ENCODE measurements at places on chromosomes 4 and X. TPM values are rescaled to one million over a fixed set of nuclear protein-coding genes. Genes with fewer than 3 reads are reported as not detected.
A peak's percentile ranks its signal among the peaks of the same experiment; 100 is the strongest.

DNA sequence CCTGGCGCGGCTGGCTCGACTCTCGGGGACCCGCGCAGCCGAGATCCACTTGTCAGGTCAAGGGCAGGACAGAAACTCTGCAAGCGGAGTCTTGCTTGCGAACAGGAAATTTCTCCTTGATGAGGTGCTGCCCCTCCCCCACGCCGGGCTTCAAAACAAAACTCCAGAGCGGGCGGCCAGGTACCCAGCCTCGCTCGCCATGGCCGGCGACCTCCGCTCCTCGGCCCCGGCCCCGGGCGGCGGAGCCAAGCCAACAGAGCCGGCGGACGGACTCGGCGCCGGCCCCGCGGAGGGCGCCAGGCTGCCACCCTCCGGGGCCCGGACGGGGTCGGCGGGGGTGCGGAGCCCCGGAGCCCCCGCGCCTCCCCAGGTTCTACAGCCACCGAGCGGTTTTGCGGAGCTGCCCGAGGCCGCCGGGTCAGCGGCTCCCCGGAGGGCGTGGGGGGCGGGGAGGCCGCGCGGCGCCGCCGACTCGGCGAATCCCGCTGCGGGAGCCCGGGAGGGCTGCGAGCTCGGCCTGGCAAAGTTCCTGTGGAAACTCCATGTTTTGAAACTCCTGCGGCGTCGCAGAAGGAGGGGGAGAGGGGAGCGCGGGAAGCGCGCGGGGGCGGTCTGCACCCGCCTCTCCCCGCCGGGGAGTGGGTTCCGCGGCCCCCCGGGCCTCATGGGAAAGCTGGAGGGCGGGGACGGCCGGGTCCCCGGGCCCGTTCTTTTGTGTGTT is 11.7 kb upstream of the BCOR start:
- H3K4me1 ChIP-seq, result no peaks in the 10 kb centered on the region
- peak overlapping the region; percentile 54 for H3K4me3 ChIP-seq
- no peak for DNase-seq
- H3K27ac ChIP-seq, result peak overlapping the region; percentile 44

GRCh38 chrX:12898073-12898472 is 8.3 kb upstream of the TLR8 start:
- H3K27ac ChIP-seq, result no peak overlapping the region
- no peaks in the 10 kb centered on the region for H3K27me3 ChIP-seq
- H3K4me3 ChIP-seq, result no peak overlapping the region
- H3K36me3 ChIP-seq, result no peaks in the 10 kb centered on the region
- no peak for DNase-seq

DNA sequence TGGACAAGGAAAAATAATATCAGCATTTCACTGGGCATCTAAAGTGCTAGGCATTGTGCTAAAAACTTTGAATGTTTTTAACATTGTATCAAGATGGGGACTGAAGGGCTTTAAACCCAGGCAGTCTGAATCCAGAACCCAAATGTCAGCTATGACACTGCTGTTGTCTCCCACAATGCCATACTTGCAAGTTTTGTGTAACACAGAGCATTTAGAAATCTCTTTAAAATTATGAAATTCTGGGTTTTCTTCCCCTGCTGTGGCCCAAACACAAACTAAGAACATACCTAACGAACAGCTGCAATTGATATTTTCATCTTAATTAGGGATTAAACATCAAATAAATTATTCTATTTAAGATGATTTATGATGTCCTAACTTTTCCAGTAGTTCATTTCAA is 66.8 kb upstream of the LSM6 start:
- no peaks in the 10 kb centered on the region for H3K27me3 ChIP-seq
- no peak overlapping the region for H3K27ac ChIP-seq
- no peak for DNase-seq
- no peaks in the 10 kb centered on the region for H3K4me1 ChIP-seq
- H3K4me3 ChIP-seq, result no peak overlapping the region
- H3K36me3 ChIP-seq, result no peaks in the 10 kb centered on the region

DNA sequence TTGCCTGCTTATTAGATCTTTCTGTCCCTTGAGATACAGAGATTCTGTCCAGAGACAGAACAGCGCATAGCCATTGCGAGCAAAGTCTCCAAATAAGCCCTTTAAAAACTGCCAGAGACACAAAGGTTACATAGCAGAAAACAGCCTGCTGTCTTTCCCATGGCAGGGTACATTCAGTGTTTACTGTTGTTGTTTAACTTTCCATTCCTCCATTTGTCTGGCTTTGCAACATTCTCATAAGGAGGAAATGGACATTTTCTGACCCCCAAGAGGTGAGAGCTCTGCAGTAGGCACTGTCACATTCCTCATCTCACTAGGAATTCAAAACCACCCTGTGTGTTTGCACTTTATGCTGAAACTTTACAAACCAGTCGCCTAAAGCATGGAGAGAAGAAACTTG is 48.3 kb downstream of the PDE5A start:
- H3K4me3 ChIP-seq, result no peak overlapping the region
- H3K4me1 ChIP-seq, result no peaks in the 10 kb centered on the region
- DNase-seq, result no peak
- H3K27me3 ChIP-seq, result no peaks in the 10 kb centered on the region
- no peaks in the 10 kb centered on the region for H3K36me3 ChIP-seq
- no peak overlapping the region for H3K27ac ChIP-seq

- no peak overlapping the region for H3K4me3 ChIP-seq
- no peaks in the 10 kb centered on the region for H3K36me3 ChIP-seq
- H3K27ac ChIP-seq, result no peak overlapping the region
- DNase-seq, result peak; percentile 10
- no peaks in the 10 kb centered on the region for H3K4me1 ChIP-seq
- H3K27me3 ChIP-seq, result no peaks in the 10 kb centered on the region
Observed at GRCh38 chrX:16671005-16671404, 21.0 kb downstream of the S100G start.

DNA sequence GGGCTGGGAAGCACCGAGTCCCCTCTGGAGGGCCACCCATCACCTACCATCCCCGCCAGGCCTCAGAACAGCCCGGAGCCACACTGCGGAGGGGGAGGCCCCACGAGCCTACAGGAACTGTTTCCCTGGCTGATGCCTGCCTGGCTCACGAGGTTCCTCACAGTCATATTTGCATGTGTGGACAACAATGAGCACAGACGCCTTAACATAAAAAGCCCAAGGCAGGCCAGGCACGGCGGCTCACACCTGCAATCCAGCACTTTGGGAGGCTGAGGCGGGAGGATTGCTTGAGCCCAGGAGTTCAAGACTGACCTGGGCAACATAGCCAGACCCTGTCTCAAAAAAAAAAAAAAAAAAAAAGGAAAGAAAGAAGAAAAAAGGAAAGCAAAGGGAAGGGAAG is 125.9 kb downstream of the FAM53A start:
- H3K36me3 ChIP-seq, result no peaks in the 10 kb centered on the region
- H3K27ac ChIP-seq, result no peak overlapping the region
- no peak overlapping the region for H3K4me3 ChIP-seq
- H3K4me1 ChIP-seq, result no peaks in the 10 kb centered on the region
- peaks cover 92% of the 10 kb centered on the region for H3K27me3 ChIP-seq

DNA sequence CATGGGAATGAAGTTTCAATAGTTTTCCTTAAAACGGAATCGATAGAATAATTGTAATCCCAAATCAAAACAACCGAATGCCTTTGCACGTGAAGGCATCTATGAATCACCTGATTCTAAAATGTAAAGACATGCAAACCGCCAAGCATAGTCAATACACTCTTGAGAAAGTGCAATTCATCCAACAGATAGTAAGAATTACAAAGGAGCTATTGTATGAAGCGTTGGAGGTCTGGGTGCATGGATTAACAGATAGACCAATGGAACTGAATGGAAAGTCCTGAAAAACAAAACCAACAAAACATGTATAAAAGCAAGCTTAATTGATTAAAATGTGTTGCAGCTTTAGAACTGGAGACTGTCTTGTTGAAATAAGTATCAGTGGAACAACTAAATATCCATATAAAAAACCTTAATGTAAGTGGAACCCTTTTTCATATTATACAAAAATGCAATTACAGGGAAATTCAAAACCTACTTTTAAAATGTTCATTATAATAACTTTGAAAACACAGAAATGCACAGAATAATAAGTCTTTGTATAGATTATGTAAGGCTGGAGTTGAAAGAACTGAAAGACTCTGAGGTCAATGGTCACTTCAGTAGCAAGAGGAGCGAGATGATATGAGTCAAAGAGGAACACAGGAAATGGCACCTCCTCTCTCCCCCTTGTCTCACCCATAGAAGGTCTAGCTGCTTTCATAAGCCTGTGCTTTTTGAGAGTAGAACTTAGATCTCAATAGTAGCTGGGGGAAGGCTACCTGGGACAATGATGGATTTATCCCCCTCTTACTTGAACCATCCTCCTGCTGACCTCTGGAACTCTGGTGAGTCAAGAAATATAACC is 20.1 kb downstream of the MAGEC2 start:
- no peak for DNase-seq
- no peak overlapping the region for H3K27ac ChIP-seq
- no peaks in the 10 kb centered on the region for H3K4me1 ChIP-seq
- no peaks in the 10 kb centered on the region for H3K27me3 ChIP-seq

GRCh38 chrX:121641560-121641959 is 594.1 kb downstream of the GLUD2 start:
- H3K36me3 ChIP-seq, result no peaks in the 10 kb centered on the region
- no peaks in the 10 kb centered on the region for H3K27me3 ChIP-seq
- DNase-seq, result no peak

DNA sequence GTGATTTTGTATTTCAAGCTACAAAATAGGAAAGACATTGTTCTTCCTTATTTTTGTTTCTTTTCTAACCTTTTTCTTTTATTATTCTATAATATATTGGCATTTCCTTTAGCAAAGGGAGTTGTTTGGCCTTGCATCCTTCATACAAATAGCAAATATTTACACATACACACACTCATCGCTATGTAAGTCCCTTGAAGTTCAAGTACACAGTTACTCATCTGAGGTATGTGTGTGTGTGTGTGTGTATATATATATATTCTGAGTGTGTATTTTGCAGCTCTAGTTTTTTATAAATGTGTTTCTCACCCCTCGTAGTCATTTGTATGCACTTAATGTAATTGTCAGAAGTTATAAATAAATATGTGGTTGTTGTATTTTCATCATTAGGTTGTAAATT is 724.8 kb upstream of the MAGEB2 start:
- DNase-seq, result no peak
- H3K4me1 ChIP-seq, result no peaks in the 10 kb centered on the region
- no peak overlapping the region for H3K27ac ChIP-seq
- H3K4me3 ChIP-seq, result no peak overlapping the region
- H3K27me3 ChIP-seq, result no peaks in the 10 kb centered on the region
- no peaks in the 10 kb centered on the region for H3K36me3 ChIP-seq

GRCh38 chr4:167111622-167112021 is 122.7 kb downstream of the SPOCK3 start:
- no peaks in the 10 kb centered on the region for H3K27me3 ChIP-seq
- no peak overlapping the region for H3K4me3 ChIP-seq
- H3K4me1 ChIP-seq, result no peaks in the 10 kb centered on the region
- no peak overlapping the region for H3K27ac ChIP-seq
- no peak for DNase-seq

DNA sequence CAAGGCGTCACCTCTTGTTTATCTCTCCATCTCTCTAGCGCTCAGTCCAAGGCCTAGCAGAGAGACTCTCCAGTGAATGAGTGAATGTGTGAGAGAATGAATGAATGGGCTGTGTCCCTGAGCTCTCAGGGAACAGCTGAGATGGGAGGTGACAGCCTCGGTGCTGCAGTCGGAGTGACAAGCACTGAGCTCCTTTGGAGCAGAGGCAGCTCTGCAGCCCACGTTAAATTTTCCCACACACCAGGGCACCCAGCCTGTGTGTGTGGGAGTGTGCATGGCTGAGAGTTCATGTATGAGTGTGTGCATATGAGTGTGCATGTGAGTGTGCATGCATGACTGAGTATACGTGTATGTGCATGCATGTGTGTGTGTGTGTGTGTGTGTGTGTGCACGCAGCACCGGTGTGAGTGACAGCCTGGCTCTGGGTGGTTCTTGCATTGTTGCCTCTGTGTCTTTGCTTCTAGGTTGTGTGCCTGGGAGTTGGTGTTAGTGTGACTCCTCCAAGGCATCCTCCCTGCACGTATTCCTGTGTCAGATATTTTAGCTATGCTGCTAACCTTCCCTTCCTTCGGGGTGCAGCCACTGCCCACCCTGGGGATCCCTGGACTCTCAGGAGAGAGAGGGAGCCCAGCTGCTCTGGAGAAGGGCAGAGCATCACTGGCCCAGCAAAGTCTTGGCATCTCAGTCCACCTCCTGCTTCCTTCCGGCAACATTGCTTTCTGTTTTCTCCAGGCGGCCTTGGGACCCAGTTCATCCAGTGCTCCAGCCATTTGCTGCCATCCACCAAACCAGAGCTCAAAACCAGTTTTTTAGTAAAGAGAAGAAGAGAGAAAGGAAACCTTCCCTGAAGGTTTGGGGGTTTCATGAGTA is 98.6 kb downstream of the PPP2R2C start:
- H3K4me1 ChIP-seq, result no peaks in the 10 kb centered on the region
- no peaks in the 10 kb centered on the region for H3K36me3 ChIP-seq
- H3K27me3 ChIP-seq, result no peaks in the 10 kb centered on the region
- H3K27ac ChIP-seq, result no peak overlapping the region

- no peak overlapping the region for H3K4me3 ChIP-seq
- no peaks in the 10 kb centered on the region for H3K4me1 ChIP-seq
- H3K27ac ChIP-seq, result no peak overlapping the region
- no peaks in the 10 kb centered on the region for H3K36me3 ChIP-seq
- DNase-seq, result no peak
Observed at GRCh38 chrX:19557822-19558221, 42.5 kb upstream of the MAP3K15 start.

- no peak overlapping the region for H3K4me3 ChIP-seq
- H3K4me1 ChIP-seq, result no peaks in the 10 kb centered on the region
- no peak overlapping the region for H3K27ac ChIP-seq
- H3K27me3 ChIP-seq, result no peaks in the 10 kb centered on the region
- no peaks in the 10 kb centered on the region for H3K36me3 ChIP-seq
Observed at GRCh38 chr4:147550626-147551246, 66.5 kb upstream of the TMEM184C start.

DNA sequence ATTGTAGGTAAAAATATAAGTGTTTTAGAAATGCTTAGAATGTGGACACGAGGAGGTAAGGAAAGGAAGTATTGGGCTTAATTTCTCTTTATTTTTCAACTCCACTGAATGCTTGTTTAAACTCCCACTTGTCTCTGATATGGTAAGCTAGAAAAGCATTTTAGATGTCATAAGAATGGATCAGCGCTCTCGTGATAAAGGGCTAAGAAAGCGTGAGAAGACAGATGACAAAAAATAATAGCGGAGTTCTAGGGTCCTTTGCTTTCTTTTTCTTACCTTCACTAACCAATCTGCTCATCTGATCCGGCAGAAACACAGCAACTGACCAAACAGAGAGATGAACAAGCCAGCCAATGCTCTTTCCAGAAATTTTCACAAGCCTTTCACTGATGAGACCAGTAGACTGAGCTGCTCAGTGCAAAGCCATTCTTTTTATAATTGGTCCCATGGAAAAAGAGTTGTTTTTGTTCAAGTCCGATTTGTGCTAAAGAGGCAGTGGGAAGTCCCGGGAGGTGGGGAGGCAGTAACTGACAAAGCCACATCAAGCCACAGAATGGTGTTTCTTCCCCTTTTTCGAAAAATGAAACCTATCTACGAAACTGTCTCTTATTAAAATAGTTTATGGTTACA is at the start of gene TASL:
Gene TASL, minus strand, starts transcription at position 405 of the 630 bp plus-strand sequence. CDS start 17,411 bp downstream, outside the sequence.
- H3K27ac ChIP-seq, result no peak within 1 kb of the TSS
- DNase-seq, result no peak
- no peaks in the 10 kb centered on the region for H3K4me1 ChIP-seq
- H3K27me3 ChIP-seq, result no peaks in the 10 kb centered on the region
- H3K4me3 ChIP-seq, result no peak within 1 kb of the TSS

The ARHGEF6 gene
- 0.08 TPM for total RNA-seq

The SLC10A3 gene
- 54.9 TPM for total RNA-seq

The IL1RAPL1 gene
- total RNA-seq, result 0.26 TPM

Measured in PC-9 (cell line).